NCI-H1417 (cell line): ENCODE measurements at places on chromosomes 4 and X.

- no peak for DNase-seq
Measured at GRCh38 chr4:6983544-6984142, 59.5 kb upstream of the TADA2B start.

GRCh38 chrX:153551135-153551534 lies 33.7 kb downstream of the ATP2B3 start:
- DNase-seq, result no peak

- DNase-seq, result no peak
Measured at GRCh38 chrX:4935401-4935800, 1222.0 kb upstream of the PRKX start.

DNA sequence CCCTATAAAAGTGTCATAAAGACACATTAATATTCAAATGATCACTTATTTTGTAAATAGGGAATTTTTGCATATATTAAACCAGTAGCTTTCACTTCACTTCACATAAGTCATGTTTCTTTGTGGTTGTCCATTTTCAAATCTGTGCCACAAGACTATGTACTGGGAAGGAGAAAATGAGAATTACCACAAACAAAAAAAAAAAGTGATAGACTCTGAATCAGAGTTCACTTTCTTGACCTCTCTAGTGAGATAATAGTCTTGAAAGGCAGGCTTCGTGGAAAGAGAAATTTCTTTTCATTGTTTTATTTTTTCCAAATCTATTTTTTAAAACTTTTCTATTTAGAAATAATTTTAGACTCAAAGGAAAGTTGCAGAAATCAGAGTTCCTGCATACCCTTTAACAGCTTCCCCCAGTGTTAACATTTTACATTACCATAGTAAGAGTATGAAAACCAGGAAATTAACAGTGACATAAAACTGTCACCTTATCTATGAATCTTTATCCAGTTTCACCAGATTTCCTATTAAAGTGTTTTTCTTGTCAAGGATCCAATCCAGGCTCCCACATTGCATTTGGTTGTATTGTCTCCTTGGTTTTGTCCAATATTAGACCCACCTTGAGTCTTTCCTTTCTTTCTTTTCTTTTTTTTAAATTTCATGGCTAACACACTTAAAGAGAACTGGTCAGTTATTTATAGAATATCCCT lies 215.4 kb upstream of the PGRMC2 start:
- no peak for DNase-seq
